Stimulated activated CD4-positive, alpha-beta T cell treated with anti-CD3 and anti-CD28 coated beads, TNF-alpha, amount 100 ng/mL, for 24 hours (primary cell): ENCODE measurements at places on chromosomes 2 and 18.

- DNase-seq: no peak
Observed at GRCh38 chr2:85016446-85016845, 45.5 kb downstream of the KCMF1 start.

DNA sequence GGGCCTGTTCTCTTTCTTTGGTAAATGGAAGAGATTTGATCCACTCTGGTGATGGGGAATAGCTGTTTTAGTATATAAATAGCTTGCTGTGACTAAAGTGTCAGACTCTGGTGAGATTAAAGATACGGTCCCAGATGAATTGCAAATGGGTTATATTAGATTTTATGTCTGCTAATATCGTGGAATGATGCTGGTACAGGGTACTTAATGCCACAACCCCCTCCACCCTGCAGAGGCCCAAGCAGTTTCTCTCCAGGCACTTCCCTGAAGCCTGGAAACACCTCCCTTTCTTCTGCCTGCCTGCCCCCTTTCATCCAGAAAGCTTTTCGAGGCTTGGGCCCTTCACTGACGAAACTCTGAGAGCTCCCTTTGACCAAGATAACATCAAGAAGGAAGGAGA lies 21.4 kb upstream of the RFX8 start:
- DNase-seq: no peak

DNA sequence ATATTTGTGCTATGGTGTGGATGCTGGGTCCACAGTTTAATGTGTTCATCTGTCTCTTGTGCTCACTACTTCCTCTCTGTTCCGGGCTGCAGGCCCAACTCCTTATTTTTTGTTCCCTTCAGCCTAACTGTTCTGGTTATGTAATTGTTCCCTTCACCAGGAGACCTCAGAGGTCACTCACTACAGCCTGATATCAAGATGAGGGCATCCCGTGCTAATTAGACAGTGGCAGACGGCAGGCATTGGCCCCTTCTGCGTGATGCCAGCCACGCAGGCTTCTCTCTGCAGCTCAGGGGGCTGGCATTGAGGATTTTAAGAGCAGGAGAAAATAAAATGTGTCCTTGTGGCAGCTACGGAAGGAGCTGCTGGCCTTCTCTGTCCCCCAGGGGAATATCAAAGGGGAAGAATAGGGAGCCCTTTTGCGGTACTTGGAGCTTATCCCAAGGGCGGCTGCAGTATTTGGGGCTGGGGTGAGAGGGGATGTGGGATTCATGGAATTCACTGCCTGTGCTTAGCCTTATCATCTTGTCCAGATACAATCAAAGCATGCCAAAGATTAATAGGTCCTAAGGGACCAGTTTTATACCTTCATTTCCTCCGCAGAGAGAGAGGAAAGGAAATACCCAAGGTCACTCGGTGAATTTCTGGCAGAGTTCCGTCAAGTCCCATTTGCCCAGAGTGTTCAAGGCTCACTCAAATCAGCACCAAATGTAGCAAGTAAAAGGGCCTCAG lies 53.3 kb upstream of the TRIB2 start:
- no peak for DNase-seq

GRCh38 chr2:135009339-135009738 lies 37.9 kb downstream of the MAP3K19 start:
- no peak for DNase-seq

DNA sequence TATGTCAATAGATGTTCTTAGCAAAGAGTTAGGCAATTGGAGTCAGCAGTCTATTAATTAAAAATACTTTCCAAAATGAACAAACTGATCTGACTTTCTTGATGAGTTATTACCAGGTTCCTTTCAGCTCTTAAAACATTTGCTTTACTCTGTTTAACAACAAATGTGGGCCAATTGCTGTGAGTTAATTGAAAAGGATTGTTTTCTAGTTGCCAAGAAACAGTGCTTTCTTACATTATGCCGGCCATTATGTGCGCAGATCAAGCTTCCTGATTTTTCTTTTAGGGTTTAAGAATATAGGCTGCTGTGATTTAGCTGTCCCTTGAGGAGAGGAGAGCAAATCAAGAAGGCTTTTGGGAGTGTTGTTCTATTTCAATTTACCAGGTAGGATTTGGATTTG lies 50.5 kb upstream of the ITPRID2 start:
- DNase-seq: no peak

- DNase-seq: no peak
Observed at GRCh38 chr18:78818495-78818894, 161.1 kb upstream of the SALL3 start.

DNA sequence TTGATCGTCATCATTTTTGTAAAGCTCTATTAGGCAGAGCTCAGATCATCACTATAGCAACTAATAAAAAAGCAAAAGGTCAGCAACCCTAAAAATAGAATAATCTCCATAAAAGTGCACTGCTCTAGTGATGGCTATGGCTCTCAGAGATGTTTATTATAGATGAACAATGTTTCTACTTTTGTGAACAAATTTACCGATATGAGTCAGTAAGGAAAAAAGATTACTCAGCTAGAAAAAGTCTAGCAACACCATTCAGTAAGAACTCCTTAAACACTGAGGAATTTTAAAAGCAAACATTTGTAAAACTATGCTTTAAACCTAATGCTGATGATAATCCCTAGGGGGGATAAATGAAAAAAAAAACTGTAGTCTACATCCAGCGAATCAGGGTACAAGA lies 69.6 kb downstream of the ACVR1C start:
- DNase-seq: no peak

DNA sequence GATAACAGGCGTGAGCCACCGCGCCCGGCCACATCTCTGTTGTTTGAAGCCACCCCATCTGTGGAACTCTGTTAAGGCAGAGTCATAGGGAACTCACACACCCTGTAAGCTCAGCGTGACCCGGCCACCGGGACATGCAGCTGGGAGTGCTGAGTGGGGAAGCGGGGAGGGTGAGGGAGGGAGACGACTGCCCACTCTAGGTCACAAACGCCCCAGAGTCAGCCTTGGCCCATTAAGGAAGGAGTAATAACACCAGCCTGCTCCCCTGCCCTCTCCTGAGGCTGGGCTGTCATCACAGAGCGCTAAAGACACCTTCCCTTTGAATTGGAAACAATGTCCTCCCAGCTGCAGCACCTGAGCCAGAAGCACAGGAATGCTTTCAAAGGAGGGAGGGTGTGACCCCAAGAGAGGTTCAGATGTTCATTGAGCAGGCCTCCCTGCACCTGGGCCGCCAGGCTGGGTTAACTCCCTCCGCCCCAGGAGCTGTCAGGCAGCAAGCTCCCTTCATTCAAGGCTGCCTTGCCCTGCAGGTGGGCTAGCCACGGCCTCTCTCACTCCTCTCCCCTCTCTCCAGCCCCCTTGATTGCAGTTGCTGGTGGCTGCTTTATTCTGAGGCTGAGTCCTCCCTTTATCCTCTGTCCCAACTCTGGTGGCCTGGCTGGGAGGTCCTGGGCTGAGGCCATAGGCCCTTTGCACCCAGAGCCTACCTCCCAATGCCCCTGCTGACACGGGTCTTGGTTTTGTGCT lies 77.2 kb upstream of the HPCAL1 start:
- no peak for DNase-seq

DNA sequence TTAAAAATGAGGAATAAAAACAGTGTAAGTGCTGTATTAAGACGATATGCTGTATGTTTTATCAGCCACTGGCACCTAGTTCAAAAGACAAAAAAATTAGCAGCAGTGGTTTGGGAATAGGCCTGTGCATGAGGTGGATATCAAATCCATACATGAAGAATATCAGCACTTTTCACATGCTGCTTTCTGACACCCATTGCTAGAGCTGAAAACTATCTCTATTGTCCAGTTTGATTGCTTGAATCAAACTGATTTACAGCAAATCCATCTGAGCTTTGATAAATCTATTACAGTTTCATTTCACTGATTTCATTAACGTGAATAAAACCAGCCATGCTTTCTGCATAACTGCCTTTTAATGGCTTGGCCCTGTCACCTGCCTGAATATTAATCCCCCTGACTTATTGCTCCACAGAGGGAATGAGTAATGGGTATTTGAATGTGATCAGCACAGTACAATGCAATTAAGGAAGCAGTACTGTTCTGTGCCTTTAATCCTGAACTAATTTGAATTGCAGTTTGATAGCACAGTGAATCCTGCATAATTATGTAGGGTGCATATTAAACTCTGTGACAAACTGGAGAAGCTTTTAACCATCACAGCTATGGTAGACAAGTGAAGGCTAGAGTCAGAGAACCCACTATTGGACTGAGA lies 154.0 kb downstream of the GPD2 start:
- DNase-seq: no peak
